ENCODE measurements at places on chromosomes 4 and X. TPM values are rescaled to one million over a fixed set of nuclear protein-coding genes. Genes with fewer than 3 reads are reported as not detected.

ANAPC10 gene
- 19.0 TPM for polyA plus RNA-seq

VCX3A gene
- 0.16 TPM for polyA plus RNA-seq

GRCh38 chr4:25951390-25951952, 37.5 kb downstream of the SMIM20 start:
- H3K27me3 ChIP-seq: no peaks in the 10 kb centered on the region
- DNase-seq: no peak

GRCh38 chr4:179626687-179627086, 2184.4 kb upstream of the AGA start:
- H3K4me1 ChIP-seq: no peaks in the 10 kb centered on the region
- no peak overlapping the region for H3K27ac ChIP-seq
- no peak overlapping the region for H3K4me3 ChIP-seq
- no peaks in the 10 kb centered on the region for H3K27me3 ChIP-seq
- H3K36me3 ChIP-seq: no peaks in the 10 kb centered on the region

GRCh38 chrX:45851434-45851991, 650.8 kb upstream of the DIPK2B start:
- peak; percentile 17 for DNase-seq
- peak overlapping the region; percentile 25 for H3K4me3 ChIP-seq
- H3K36me3 ChIP-seq: no peaks in the 10 kb centered on the region

Measured in lung (tissue), 17 donors.